ENCODE measurements at places on chromosomes 5 and 9.

DNA sequence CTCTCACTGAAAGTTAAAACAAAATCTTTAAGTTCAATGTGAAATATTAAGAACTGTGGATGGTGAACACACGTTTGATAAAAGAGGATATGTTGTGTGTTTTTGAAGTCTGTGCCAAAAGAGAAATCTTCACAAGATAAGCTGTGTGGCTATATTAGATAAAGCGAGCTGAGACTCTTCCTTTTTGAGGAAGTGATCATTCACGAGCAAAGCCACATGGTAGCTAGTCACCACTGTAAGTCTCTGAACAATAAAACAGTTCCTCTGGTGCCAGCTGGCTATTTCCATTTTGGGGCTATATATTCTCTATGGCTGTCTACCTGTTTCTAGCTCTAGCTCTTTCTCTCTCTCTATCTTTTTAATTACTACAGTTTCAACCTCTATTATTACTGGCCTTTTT lies 1849.2 kb upstream of the C9orf72 start:
- no peak for DNase-seq

- no peak for DNase-seq
Measured at GRCh38 chr9:136937186-136938001, 7.1 kb downstream of the FBXW5 start.

GRCh38 chr9:107226421-107226820 lies 56.7 kb upstream of the RAD23B start:
- DNase-seq: no peak

DNA sequence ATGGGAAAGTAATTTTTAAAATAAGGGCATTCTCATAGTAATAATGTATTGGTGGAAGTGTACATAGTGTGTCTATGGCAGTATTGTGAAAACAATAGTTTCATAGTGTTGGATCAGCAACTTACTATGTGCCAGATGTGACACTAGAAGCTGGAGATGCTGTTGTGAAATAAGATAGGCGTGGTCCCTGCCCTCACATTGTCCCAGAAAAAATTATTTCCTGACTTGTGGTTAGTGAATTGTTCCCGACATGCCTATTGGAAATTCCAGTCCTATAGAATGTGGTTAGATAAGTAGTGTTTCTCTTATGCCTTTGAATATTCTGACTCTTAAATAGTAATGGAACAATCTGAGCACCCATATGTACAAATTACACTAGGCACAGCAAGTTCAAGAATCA lies 55.3 kb upstream of the MTAP start:
- DNase-seq: peak; percentile 85

DNA sequence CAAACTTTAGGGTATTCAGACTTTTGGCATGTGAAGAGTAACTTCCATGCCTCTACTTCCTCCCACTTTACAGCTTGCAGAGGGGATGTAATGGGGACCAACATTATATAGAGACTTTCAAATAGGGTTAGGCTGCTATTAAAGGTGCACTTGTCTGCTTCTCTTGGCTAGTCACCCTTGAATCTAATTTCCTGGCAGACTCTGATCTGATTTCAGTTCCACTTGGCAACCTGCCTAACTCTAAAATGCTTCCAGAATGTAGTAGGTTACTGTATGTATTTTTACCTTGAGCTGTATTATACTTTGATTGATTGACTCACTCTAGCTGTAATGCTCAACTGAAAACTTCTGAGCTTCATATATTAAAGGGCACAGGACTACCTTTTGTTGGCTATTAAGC lies 693.4 kb downstream of the KCTD16 start:
- no peak for DNase-seq

DNA sequence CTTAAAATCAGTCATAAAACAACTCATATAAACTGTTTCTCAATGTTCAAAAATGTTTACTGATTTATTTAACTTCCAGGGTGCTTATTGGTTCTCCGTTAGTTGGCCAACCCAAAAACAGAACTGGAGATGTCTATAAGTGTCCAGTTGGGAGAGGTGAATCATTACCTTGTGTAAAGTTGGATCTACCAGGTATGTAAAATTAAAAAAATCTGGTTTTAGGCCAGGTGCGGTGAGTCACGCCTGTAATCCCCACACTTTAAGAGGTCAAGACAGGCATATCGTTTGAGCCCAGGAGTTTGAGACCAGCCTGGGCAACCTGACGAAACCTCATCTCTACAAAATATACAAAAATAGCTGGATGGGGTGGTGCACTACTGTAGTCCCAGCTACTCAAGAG lies 73.7 kb downstream of the ITGA1 start:
- DNase-seq: no peak

DNA sequence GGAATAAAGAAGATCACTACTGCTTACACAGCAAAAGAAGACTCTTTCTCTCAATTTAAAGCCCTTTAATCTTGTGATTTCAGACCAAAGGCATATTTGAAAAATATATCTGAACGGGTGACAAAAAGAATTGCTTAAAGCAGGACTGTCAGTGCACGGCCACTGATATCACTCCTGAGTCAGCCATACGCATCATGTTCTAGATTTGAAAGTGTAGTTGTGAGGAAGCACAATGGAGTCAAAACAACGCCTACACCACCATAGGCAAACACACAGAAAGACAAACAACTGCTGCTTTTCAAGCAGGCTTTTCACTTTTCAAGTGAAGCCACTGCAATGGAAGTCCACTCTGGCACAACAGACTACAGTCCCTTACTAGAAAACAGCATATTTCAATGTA lies 141.7 kb downstream of the AUH start:
- no peak for DNase-seq

GRCh38 chr9:89606624-89607311 lies 2.0 kb downstream of the GADD45G start:
- no peak for DNase-seq

DNA sequence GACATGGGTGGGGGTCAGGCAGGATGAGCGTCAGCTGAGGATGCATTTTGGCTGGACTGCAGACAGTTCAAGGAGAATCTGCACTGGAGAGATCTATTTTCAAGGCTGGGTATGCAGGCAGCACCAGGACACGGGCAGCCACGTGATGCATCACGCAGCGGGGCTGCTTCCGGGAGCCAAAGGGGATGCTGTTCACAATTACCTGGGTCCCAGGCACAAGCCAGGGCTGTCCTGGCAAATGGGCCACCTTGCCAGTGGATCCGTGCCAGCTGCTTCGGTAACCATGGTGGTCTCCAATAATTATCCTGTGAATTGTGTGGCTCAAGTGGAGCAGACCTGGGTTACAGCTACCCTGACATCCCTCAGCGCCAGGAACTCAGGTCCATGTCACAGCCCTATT lies 17.5 kb downstream of the DBH start:
- DNase-seq: no peak

DNA sequence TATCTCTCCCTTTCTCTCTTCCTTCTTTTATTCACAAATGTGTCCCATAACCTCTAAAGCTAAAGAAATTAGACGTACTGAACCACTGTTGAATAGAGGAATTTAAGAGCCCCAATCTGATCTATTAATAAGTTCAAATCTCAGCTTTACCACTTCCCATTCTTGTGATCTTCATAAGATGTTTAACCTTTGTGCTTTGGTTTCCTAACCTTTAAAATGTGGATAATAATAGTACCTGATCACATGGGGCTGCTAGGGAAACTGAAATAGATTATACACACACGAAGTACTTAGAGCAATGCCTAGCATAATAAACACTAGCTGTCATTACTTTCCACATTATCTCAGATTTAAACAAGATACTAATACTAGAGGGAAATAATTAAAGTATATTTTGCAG lies 324.3 kb upstream of the SEMA6A start:
- DNase-seq: no peak

- DNase-seq: no peak
Measured at GRCh38 chr5:146825033-146825432, 53.5 kb downstream of the PPP2R2B start.

GRCh38 chr9:104974053-104974962 lies 46.4 kb upstream of the ABCA1 start:
- DNase-seq: no peak

DNA sequence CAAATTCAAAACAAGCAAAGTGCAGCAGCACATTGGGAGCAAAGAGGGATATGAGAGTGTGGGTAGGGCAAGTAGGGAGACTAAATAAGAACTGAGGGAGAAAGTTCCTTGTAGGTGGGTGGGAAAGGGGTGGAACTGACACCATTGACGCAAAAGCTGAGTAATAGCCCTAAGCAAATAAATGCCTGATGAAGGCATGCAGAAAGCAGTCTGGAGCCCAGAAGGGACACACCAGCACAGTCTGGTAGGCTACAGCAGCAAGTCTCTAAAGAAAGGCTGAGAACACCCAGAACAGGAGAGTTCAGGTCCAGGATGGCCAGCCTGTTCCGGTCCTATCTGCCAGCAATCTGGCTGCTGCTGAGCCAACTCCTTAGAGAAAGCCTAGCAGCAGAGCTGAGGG lies at the start of gene INSL4:
INSL4 (plus strand) TSS at position 208 of the 400 bp plus-strand sequence; CDS start at position 313, 105 bp downstream.
- DNase-seq: no peak

- no peak for DNase-seq
Measured at GRCh38 chr9:137316012-137316981, 14.2 kb upstream of the NRARP start.

DNA sequence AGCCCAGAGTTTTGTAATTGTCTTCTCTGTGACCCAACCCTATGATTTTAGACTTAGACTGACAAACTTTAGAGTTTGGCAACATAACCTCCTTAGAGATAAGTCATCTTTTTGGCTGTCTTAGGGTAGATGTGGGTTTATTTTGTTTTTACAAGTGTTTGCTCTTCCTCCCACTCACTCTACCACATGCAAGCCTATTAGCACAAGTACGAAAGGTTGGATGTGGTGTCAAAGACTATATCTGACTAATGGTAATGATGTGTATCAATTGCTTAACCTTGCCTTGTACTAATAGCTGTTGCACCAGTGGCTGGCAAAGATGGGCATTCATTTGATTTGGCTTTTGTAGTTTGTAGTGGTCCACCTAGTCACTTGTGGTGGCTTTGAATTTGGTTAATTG lies 46.5 kb downstream of the SLC25A46 start:
- DNase-seq: no peak

- peak; percentile 58 for DNase-seq
Measured at GRCh38 chr9:21715408-21715807, 87.0 kb upstream of the MTAP start.

DNA sequence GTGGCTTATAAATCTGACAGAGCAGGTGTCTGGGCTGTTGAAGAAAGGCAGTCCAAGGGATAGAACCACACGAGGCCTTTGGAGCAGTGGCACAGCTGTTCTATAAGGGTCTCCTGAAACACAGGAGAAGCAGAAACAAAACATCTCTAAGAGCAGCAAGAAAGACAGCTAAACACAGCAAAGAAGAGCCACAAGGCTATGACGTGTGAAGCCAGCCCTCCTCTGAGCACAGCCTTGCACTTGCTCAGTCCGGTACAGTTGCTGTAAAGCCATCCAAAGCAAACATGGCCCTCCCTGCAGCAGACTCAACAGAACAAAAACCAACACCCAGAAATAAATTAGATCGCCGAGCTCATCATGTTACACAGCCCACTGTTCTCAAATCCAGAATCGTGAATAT lies 2.6 kb upstream of the GZMK start:
- no peak for DNase-seq

GRCh38 chr5:4881366-4882002 lies 258.6 kb upstream of the ADAMTS16 start:
- no peak for DNase-seq

DNA sequence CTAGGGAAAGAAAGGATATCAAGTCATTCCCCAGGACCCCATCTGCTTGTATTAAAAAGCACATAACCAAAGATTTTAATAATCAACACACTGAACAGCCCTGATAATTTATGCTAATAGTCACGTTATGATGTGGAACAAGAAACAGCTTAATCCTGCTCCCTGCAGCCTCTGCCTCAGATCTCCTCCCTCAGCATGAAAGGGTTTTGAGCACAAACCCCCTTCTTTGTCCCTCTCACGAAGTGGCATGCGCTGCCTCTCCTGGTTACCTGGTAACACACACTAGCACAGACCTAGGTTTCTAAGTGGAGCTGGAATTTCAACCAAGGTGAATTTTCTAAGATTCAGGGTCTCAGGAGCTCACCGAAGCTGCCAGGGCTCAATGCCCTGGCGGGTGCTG lies 5.1 kb downstream of the IGFBPL1 start:
- DNase-seq: no peak

DNA sequence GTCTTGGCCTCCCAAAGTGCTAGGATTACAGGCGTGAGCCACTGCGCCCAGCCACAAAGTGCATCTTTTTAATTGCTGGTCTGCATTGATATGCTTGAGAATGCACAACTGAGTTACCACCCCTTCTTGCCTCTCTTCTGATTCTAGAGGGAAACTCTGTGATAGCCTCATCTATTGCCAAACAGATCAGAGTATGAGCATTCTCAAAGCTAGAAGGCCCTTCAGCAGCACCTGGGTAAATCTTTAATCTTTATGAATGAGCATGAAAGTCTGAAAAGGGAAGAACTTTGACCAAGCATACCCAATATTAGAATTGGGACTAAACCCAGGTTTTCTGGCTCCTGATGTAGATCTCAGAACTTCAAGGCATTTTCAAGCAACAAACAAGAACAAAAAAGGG lies 298.3 kb upstream of the TNC start:
- DNase-seq: no peak

All from SK-N-MC (cell line).